ENCODE measurements at places on chromosomes 7 and 10. TPM values are rescaled to one million over a fixed set of nuclear protein-coding genes. Genes with fewer than 3 reads are reported as not detected.

DNA sequence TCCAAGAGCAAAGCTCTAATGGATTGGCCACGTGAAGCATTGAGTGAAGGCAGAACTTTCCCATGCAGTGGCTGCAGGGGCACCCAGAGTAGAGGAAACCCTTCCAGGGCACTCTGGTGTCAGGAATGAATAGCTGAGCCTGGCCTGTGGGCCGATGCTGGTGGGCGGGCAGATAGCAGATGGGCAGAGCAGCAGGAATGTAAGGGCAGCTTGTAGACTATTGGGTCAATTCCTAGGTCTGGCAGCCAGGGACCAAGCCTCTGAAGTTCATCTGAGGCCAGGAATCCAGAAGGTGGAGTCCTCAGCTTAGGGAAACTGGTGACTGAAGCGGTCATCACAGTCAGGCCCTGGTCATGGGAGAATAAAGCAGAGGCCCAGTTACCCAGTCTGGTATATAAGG, 115.4 kb downstream of the TMEM178B start:
- H3K4me1 ChIP-seq = no peaks in the 10 kb centered on the region
- no peak overlapping the region for H3K4me3 ChIP-seq
- H3K27ac ChIP-seq = no peak overlapping the region
- DNase-seq = no peak
- no peaks in the 10 kb centered on the region for H3K27me3 ChIP-seq

DNA sequence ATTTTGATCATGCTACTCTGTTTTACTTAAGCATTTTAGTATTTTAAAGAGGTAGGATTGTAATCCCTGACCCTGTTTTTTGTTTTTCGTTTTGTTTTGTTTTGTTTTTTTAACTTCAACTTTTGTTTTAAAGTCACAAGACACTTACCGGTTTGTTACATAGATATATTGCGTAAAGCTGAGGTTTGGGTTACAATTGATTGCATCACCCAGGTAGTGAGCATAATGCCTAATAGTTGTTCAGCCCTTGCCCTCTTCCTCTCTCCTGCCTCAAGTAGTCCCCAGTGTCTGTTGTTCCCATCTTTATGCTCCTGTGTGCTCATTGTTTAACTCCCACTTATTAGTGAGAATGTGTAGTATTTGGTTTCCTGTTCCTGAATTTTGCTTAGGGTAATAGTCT, 93.1 kb upstream of the TEX47 start:
- H3K4me3 ChIP-seq = no peak overlapping the region
- DNase-seq = no peak
- H3K27me3 ChIP-seq = no peaks in the 10 kb centered on the region
- no peaks in the 10 kb centered on the region for H3K4me1 ChIP-seq

OIT3 gene
- not detected for total RNA-seq

DNA sequence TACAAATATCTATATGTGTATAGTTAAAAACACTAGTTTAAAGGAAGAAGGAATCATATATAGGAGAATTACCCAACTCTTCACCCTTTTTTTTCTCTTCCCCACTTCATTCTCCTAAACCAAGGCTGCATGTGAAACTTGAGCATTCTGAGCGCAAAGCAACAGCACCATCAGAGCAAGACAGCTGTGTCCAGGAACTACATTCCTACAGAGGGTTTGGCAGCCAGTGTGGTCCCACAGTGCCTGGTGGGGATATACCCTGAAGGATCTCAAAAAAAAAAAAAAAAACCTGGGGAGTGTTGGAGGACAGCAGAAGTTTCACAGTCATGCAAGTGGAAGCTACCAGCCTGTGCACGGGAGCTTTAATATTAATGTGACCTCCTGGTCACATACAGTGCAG, 310.4 kb downstream of the CTNNA3 start:
- H3K4me1 ChIP-seq = peaks cover 7% of the 10 kb centered on the region
- no peaks in the 10 kb centered on the region for H3K36me3 ChIP-seq
- no peak for DNase-seq
- H3K27me3 ChIP-seq = no peaks in the 10 kb centered on the region

GRCh38 chr7:6172224-6172909, 100.1 kb downstream of the CYTH3 start:
- no peaks in the 10 kb centered on the region for H3K4me1 ChIP-seq
- DNase-seq = peak; percentile 57
- H3K36me3 ChIP-seq = no peaks in the 10 kb centered on the region
- H3K4me3 ChIP-seq = no peak overlapping the region

GRCh38 chr7:142338633-142339501, 81.0 kb upstream of the PRSS58 start:
- no peak overlapping the region for H3K4me3 ChIP-seq
- no peaks in the 10 kb centered on the region for H3K4me1 ChIP-seq
- H3K27ac ChIP-seq = no peak overlapping the region
- DNase-seq = peak; percentile 95
- no peaks in the 10 kb centered on the region for H3K27me3 ChIP-seq
- no peaks in the 10 kb centered on the region for H3K36me3 ChIP-seq

- DNase-seq = no peak
- H3K4me3 ChIP-seq = no peak overlapping the region
- no peak overlapping the region for H3K27ac ChIP-seq
- no peaks in the 10 kb centered on the region for H3K27me3 ChIP-seq
Observed at GRCh38 chr10:45353186-45353585, 20.8 kb upstream of the ALOX5 start.

DNA sequence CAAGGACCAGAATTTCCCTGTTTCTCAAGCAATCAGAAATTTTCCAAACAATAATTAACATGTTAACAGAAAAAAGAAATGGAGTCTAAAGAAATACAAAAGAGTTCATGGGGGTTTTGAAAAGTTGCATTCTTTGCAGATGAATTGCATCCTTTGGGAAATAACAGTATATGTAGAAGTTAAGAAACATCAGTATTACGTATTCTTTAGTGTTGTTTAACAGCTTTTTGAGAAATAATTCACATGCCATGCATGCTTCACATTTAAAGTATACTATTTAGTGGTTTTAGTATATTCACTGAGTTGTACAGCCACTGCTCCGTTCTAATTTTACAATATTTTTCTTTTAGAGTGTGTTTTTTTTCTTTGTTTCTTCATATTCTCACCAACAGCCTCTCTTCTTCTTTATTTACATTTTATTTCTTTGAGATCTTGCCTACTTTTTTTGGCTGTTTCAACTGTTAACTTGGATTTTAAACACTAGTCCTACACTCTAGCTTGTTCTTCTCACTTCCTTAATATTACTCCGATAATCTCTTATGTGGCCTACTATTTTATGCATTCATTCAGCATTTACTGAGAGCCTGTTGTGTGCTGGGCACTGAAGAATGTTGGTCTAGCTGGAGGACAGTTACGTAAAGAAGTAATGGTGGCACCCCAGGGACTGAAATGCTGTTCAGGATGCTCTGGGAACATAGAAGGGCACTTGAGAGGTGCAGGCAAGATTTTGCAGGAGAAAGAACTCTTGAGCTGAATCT, 330.1 kb downstream of the EXOC4 start:
- no peaks in the 10 kb centered on the region for H3K36me3 ChIP-seq
- no peaks in the 10 kb centered on the region for H3K27me3 ChIP-seq
- no peak for DNase-seq
- H3K4me1 ChIP-seq = peaks cover 5% of the 10 kb centered on the region

- H3K27me3 ChIP-seq = no peaks in the 10 kb centered on the region
- H3K27ac ChIP-seq = no peak overlapping the region
- H3K4me1 ChIP-seq = peaks cover 2% of the 10 kb centered on the region
- no peak for DNase-seq
- no peak overlapping the region for H3K4me3 ChIP-seq
Observed at GRCh38 chr7:81207801-81208200, 288.9 kb upstream of the SEMA3C start.

GRCh38 chr7:80661729-80662128, 23.3 kb downstream of the CD36 start:
- no peak overlapping the region for H3K4me3 ChIP-seq
- H3K27me3 ChIP-seq = no peaks in the 10 kb centered on the region
- DNase-seq = peak; percentile 51
- H3K27ac ChIP-seq = no peak overlapping the region
- no peaks in the 10 kb centered on the region for H3K36me3 ChIP-seq

GRCh38 chr10:97032624-97033023, 153.1 kb downstream of the SLIT1 start:
- H3K4me1 ChIP-seq = no peaks in the 10 kb centered on the region
- no peak overlapping the region for H3K4me3 ChIP-seq
- no peak overlapping the region for H3K27ac ChIP-seq
- no peak for DNase-seq
- no peaks in the 10 kb centered on the region for H3K27me3 ChIP-seq
- no peaks in the 10 kb centered on the region for H3K36me3 ChIP-seq

DNA sequence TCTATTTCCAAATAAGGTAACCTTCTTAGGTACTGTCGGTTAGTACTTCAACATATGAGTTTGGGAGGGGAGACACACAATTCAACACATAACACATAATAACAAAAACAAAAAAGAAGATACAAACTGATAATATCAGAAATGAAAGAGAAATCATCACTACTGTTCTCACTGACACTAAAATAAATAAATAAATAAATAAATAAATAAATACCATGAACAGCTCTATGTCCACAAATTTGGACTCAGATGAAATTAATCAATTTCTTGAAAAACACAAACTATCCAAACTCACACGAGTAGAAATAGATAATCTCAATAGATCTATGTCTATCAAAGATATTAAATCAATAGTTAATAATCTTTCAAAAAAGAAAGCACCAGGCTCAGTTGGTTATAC, 24.5 kb upstream of the SAMD9L start:
- H3K27ac ChIP-seq = no peak overlapping the region
- no peaks in the 10 kb centered on the region for H3K4me1 ChIP-seq
- no peaks in the 10 kb centered on the region for H3K27me3 ChIP-seq

GRCh38 chr10:124495162-124495561, 33.5 kb downstream of the LHPP start:
- H3K27ac ChIP-seq = no peak overlapping the region
- DNase-seq = no peak
- no peaks in the 10 kb centered on the region for H3K27me3 ChIP-seq
- H3K4me3 ChIP-seq = no peak overlapping the region
- no peaks in the 10 kb centered on the region for H3K4me1 ChIP-seq
- no peaks in the 10 kb centered on the region for H3K36me3 ChIP-seq

MAT1A gene
- total RNA-seq = 0.09 TPM

- H3K27ac ChIP-seq = no peak overlapping the region
- H3K4me3 ChIP-seq = no peak overlapping the region
- peaks cover 82% of the 10 kb centered on the region for H3K36me3 ChIP-seq
- DNase-seq = no peak
- H3K27me3 ChIP-seq = no peaks in the 10 kb centered on the region
Observed at GRCh38 chr10:102371295-102371694, 24.2 kb upstream of the NFKB2 start.

GIMAP1 gene
- not detected for total RNA-seq

GRCh38 chr10:17455015-17455520, 673 bp upstream of the ST8SIA6 start:
- peaks cover 4% of the 10 kb centered on the region for H3K4me1 ChIP-seq
- H3K36me3 ChIP-seq = no peaks in the 10 kb centered on the region
- H3K27ac ChIP-seq = no peak overlapping the region
- DNase-seq = no peak
- H3K4me3 ChIP-seq = peak overlapping the region; percentile 81
- peaks cover 28% of the 10 kb centered on the region for H3K27me3 ChIP-seq

TRIM50 gene
- 0.24 TPM for total RNA-seq

UNC5B gene
- 14.5 TPM for total RNA-seq

GRCh38 chr7:19530261-19530660, 178.6 kb downstream of the POLR1F start:
- no peaks in the 10 kb centered on the region for H3K27me3 ChIP-seq
- no peak overlapping the region for H3K27ac ChIP-seq
- DNase-seq = no peak
- H3K36me3 ChIP-seq = no peaks in the 10 kb centered on the region
- H3K4me1 ChIP-seq = no peaks in the 10 kb centered on the region
- no peak overlapping the region for H3K4me3 ChIP-seq

DNA sequence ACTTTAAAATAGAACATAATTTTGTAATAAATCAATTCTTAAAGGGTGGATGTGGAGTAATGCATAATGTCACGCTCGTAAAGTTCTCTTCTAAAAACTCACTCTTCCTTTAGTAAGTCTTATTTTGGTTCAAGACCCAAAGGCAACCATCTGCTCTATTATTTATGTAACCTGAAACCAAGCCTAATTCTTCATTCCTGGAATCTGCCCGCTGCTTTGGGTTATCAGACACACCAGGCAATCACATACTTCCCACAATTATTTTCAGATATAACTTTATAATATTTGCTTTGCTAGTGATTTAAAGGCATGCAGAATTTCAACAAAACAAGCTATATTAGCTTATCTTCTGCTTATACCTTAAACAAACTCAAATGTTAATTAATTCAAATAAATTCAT, 39.0 kb downstream of the RAB11FIP2 start:
- peaks cover 16% of the 10 kb centered on the region for H3K36me3 ChIP-seq
- no peaks in the 10 kb centered on the region for H3K27me3 ChIP-seq
- H3K4me3 ChIP-seq = no peak overlapping the region

MSMB gene
- total RNA-seq = 1.7 TPM

RET gene
- total RNA-seq = 3.5 TPM

GRCh38 chr7:42485301-42485766, 248.3 kb upstream of the GLI3 start:
- no peak overlapping the region for H3K27ac ChIP-seq
- no peak overlapping the region for H3K4me3 ChIP-seq
- no peaks in the 10 kb centered on the region for H3K36me3 ChIP-seq
- no peaks in the 10 kb centered on the region for H3K4me1 ChIP-seq
- no peak for DNase-seq

- no peaks in the 10 kb centered on the region for H3K27me3 ChIP-seq
- peaks cover 15% of the 10 kb centered on the region for H3K36me3 ChIP-seq
- no peaks in the 10 kb centered on the region for H3K4me1 ChIP-seq
- H3K4me3 ChIP-seq = no peak overlapping the region
Observed at GRCh38 chr10:84432891-84433290, 104.5 kb downstream of the CCSER2 start.

GRCh38 chr7:67661-68395, 124.5 kb upstream of the FAM20C start:
- H3K27me3 ChIP-seq = no peaks in the 10 kb centered on the region
- no peaks in the 10 kb centered on the region for H3K36me3 ChIP-seq
- H3K27ac ChIP-seq = no peak overlapping the region
- H3K4me3 ChIP-seq = no peak overlapping the region
- DNase-seq = peak; percentile 66
- no peaks in the 10 kb centered on the region for H3K4me1 ChIP-seq

DNA sequence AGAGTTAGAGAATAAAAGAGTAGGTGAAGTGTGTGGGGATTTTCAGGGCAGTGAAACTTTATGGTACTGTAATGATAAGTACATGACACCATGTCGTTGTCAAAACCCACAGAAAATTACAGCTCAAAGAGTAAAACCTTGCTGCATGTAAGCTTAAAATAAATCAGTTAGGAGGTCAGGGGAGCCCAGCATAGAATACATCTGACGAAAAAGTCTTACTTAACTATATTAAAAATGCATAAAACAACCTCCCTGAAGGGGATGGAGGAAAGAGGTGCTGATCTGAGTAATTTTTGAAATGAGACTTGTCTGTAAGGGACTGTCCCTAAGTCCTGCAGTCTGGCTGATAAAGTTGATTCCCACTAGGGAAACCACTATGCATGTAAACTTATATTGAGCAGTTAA, 49.8 kb upstream of the AKR1E2 start:
- no peak overlapping the region for H3K27ac ChIP-seq
- H3K36me3 ChIP-seq = no peaks in the 10 kb centered on the region
- no peaks in the 10 kb centered on the region for H3K27me3 ChIP-seq
- no peak overlapping the region for H3K4me3 ChIP-seq

- DNase-seq = no peak
- H3K27ac ChIP-seq = no peak overlapping the region
- no peaks in the 10 kb centered on the region for H3K27me3 ChIP-seq
- no peaks in the 10 kb centered on the region for H3K36me3 ChIP-seq
- H3K4me1 ChIP-seq = no peaks in the 10 kb centered on the region
Observed at GRCh38 chr10:1507436-1507835, 229.9 kb downstream of the ADARB2 start.

ARHGEF35 gene
- 18.8 TPM for total RNA-seq

- H3K4me3 ChIP-seq = peak overlapping the region; percentile 79
- peaks cover 3% of the 10 kb centered on the region for H3K4me1 ChIP-seq
- DNase-seq = peak; percentile 63
- H3K27me3 ChIP-seq = peaks cover 99% of the 10 kb centered on the region
Observed at GRCh38 chr10:27746397-27747095, 927 bp upstream of the MKX start.

RAMP3 gene
- not detected for total RNA-seq

PPP1R9A gene
- total RNA-seq = 38.7 TPM
